ENCODE measurements at places on chromosomes 1 and 21.

- no peak for DNase-seq
These were observed 27.5 kb downstream of the COA6 start for GRCh38 chr1:234400773-234401172.

- DNase-seq: no peak
These were observed 15.7 kb downstream of the IER5 start for GRCh38 chr1:181104042-181104789.

DNA sequence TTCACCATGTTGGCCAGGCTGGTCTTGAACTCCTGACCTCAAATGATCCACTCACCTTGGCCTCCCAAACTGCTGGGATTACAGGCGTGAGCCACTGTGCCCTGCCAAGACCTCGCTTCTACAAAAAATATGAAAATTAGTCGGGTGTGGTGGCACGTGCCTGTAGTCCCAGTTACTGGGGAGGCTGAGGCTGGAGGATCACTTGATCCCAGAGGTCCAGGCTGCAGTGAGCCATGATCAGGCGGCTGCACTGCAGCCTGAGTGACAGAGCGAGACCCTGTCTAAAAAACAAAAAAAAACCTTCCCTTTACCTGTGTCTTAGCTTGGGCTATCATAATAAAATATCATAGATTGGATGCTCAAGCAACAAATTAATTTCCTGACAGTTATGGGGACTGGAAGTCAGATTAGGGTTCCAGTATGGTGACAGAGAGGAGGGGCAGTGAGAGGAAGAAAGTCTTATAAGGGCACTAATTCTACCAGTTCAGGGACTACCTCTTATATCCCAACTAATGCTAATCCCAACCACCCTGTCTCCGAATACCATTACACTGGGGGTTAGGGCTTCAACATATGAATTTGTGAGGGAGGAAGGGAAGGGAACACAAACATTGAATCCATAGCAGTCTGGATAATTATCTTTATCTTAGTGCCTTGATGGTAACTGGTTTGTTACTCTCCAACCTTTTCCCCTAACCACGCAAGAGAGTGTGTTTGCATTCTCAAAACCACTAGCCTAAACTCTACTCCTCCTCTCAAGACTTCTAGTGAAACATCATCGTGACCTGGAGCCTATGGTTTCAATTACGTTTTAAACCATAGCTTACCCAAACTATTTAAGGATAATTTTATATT, 1.0 kb upstream of the NAXE start:
- DNase-seq: no peak

DNA sequence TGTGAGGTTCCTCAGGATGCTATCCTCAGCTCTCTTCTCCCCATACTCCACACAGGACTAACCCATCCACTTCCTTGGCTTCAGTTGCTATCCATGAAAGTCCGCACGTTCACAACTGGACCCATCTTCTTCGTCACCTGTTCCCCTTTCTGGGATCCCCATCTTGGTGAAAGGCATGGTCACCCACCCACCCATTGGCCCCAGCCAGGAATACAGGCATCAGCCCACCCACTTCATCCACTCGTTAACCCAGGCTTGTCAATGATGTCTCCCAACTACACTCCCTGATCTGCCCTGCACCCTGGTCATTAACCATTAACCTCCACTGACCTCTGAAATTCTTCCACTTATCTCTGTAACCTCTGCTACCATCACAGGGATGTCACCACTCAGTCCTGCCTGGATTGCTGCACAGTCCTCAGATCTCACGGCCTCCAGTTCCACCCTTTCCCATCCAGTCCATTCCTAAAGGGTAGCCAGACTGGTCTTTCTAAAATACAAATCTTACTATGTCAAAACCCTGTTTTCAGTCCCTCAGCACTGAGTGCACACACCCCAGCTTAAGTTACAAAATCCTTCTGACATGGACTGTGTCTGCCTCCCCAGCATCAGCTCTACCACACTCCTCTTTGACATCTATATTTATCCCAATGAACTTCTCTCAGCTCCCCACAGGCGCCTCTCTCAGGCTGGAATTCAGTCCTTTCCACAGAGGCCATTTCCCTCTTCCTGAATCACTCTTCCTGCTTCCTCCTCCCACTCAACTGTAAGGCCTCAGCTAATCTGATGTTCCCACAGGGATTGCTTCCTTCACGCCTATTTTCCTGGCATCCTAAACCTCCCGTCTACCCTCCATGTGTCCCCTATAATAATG, 10.4 kb downstream of the PGLYRP4 start:
- DNase-seq: no peak

Measured in right cardiac atrium (tissue), 5 donors.